ENCODE measurements at places on chromosomes 12 and 14.

GRCh38 chr12:103102225-103102744 lies 144.8 kb downstream of the ASCL1 start:
- no peak for DNase-seq

- no peak for DNase-seq
Observed at GRCh38 chr14:51806026-51807023, 54.1 kb upstream of the GNG2 start.

GRCh38 chr14:59464486-59465315 lies 479 bp downstream of the GPR135 start:
- peak; percentile 70 for DNase-seq

DNA sequence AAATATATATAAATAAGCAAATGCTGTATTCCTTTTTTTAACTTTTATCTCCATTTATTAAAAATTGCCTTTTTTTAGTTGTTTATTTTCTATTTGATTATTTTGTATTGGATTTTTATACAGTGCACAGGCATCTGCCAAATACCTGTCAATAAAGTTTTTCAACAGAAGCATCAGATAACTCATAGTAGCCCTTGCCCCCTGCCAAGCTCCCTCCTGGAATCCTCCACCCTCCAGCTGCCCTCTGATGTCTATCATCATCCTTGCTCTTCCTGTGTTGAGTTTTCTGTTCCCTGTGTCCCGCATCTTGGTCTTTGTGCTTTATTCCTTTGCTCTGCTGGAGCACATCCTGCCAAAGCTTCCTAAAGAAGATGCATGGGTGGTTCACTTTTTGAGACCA lies 16.6 kb downstream of the GLRX5 start:
- DNase-seq: no peak

- DNase-seq: no peak
Observed at GRCh38 chr12:82223426-82223825, 134.8 kb downstream of the CCDC59 start.

DNA sequence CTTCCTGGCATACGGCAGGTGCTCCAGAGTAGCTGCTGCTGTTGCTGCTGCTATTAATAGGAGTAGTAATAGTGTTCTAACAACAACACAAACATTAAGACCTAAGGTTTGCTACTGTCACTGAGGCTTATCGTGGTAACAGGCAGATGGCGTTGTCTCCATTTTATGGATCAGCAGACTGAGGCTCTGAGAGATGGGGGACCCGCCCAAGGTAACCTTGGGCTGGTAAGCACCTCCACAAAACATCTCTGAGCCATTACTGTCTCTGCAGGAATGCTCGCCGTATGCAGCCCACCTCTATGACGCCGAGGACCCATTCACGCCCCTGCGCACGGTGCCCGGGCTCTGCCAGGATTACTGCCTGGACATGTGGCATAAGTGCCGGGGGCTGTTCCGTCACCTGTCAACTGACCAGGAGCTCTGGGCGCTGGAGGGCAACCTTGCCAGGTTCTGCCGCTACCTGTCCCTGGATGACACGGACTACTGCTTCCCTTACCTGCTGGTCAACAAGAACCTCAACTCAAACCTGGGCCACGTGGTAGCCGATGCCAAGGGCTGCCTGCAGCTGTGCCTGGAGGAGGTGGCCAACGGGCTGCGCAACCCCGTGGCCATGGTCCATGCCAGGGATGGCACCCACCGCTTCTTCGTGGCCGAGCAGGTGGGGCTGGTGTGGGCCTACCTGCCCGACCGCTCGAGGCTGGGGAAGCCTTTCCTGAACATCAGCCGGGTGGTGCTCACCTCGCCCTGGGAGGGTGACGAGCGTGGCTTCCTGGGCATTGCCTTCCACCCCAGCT lies 7.2 kb downstream of the HHIPL1 start:
- DNase-seq: no peak

Measured in activated CD8-positive, alpha-beta memory T cell treated with anti-CD3 and anti-CD28 coated beads, Interleukin-2, amount 50 U/mL, for 48 hours (primary cell).